ENCODE measurements at places on chromosomes 3 and 15.
A peak's percentile ranks its signal among the peaks of the same experiment; 100 is the strongest.

GRCh38 chr3:126750756-126751121 lies 46.7 kb downstream of the CHCHD6 start:
- peak; percentile 79 for DNase-seq

GRCh38 chr3:180433152-180433551 lies 168.8 kb upstream of the TTC14 start:
- peak; percentile 84 for DNase-seq

- DNase-seq = no peak
Measured at GRCh38 chr3:194382196-194382891, 12.8 kb upstream of the LRRC15 start.

DNA sequence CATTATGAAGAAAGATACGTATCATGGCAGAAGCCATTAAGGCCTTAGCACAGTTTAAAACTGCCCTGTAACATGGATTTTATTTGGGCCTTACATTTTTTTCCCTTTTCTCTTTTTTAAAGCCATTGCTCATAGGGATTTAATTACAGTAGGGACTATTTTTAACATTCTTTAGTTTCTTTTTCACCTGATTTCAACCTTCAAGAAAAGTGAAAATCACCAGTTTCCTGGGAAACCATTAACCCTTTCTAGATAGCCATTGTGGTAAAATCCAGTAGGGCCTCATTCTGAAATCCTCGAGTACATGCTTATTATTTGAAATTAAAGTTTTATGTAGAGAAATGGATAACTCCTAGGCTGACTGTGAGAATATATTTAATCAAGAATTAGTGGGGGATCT lies 3.1 kb downstream of the SPRED1 start:
- DNase-seq = no peak

DNA sequence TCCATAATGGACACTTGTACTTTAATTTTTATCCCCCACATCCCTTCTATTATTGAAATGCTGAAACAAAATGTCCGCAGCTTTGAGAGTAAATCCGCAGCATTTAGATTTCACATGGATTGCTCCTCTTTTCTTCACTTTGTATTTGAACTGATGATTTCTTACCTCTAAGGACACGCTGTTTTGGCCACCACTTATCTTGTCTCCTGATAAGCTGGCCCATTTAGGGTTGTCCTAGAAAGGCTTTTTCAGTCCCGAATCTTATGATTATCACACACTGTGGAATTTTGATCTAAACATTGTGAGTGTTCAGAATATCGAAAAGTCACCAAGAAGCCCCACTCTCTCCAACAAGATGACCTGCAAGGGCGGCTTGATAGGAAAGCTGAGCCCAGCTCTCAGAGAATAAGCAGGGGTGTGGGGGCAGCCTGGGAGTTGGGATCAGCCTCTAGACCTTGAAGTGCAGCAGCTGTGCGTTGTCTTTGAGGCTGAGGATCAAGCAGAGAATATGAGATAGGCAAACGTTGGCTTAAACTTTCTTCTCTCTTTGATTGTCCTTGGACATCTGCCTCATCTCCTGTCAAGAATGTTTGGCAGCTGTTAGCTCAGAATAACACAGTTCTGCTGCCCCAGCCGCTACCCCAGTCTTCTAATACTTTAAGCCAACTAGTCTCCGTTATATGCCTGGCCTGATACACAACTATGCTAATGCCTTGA lies 399.7 kb upstream of the NR2F2 start:
- peak; percentile 99 for DNase-seq

- no peak for DNase-seq
Measured at GRCh38 chr3:45894015-45894414, 7.7 kb downstream of the CCR9 start.

- no peak for DNase-seq
Measured at GRCh38 chr3:48474619-48475018, 28.1 kb downstream of the ATRIP start.

DNA sequence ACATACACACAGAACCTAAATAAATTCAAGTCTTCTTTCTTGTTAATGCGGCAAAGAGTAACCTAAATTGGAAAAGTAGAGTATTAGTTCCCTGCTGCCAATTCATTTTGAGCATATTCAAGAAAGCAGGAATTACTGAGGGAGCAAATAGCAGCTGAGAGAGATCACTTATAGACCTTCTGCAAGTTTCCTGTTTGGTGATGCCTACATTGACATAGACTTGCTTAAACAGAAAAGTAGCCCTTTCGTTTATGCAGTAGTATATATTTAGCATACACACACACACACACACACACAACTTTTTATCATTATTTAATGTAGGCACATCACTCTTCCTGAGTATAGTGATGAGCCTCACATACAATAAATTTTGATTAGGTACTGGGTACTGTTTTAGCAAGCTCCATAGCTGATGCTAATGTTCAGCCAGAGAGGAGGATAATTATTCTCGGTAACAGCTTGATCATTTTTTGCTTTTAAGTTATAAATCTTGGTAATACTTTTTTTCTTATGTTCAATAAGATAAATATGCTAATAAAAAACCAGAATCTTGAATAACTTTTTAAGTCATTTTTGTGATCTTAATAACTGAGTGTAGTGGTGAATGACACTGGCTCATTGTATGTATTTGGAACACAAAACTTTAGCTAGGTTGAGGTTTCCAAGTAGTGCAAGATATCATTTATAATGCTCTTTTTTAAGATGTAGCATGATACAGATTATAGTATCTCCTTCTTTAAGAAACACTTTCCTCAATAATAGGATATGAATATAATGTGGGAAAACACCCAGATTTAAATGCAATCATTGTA lies 174.7 kb downstream of the MBNL1 start:
- DNase-seq = no peak

DNA sequence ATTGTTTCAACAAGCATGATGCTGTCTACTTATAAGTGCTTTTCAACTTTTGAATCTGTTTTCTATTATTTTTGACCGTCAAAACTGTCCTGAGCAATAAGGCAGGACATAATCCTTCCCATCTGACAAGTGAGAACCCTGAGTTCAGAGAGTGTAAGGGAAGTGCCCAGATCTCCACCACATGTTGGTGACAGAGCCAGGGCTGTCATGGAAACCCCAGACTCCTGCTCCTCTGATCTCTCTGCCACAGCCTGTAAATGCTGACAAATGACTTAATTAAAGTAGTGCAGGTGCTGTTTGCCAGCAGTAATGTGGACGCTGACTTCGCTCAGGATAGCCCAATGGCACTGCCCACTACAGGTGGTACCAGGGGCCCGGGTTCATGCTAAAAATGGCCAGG lies 40.3 kb downstream of the SPSB4 start:
- peak; percentile 66 for DNase-seq

DNA sequence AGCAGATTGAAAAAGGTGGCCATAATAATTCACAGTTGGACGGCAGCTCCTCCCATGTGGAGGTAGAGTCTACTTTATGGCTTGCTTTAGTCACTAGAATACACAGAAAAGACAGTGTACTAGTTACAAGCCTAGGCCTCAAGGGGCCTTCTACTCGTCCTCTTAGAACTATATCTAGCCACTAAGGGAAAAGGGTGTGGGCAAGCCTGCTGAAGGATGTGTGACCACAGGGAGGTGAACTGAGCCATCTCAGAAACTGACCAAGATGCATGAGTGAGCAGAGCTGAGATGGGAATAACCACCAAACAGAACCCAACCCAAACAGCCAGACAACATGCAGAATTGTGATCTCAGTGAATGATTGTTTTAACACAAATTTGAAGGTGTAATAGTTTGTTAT lies 335.6 kb upstream of the LMCD1 start:
- no peak for DNase-seq

DNA sequence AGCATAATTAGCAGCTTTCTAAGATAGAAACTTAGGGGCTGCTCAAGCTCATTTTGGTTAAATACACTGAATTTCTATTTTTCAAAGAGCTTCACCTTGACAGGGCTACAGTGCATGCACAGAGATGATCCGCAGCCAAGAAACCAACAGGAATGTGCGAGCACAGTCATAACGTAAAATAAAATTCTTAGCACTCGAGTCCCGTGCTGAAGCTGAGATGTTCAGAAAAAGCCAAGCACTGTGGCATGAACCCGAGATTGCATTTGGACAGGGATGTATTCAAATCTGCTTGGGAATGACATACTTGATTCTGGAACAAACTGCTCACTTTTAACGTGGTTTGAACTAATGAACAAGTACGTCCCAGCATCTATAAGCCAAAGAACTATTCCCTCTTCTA lies 340.3 kb downstream of the FOXP1 start:
- DNase-seq = no peak

- no peak for DNase-seq
Measured at GRCh38 chr3:45987368-45988291, 8.0 kb downstream of the FYCO1 start.

DNA sequence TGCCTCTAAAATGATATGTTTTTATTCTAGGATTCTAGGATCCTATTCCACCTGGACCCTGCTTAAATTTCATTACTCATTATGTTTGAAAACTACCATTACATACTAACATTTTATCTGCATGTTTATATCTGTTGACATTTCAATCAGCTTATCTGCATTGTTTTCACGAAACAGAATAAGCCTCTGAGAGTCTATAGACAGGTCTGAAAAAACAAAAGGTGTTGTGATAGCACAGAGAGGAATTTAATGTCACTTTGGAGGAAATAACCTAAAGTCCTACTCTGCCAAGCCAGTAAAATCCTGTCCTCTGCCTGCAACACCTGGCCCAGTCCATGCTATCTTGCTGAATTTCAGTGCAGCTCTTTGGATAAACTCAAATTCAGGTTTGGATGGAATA lies 315.2 kb downstream of the ZBTB20 start:
- no peak for DNase-seq

DNA sequence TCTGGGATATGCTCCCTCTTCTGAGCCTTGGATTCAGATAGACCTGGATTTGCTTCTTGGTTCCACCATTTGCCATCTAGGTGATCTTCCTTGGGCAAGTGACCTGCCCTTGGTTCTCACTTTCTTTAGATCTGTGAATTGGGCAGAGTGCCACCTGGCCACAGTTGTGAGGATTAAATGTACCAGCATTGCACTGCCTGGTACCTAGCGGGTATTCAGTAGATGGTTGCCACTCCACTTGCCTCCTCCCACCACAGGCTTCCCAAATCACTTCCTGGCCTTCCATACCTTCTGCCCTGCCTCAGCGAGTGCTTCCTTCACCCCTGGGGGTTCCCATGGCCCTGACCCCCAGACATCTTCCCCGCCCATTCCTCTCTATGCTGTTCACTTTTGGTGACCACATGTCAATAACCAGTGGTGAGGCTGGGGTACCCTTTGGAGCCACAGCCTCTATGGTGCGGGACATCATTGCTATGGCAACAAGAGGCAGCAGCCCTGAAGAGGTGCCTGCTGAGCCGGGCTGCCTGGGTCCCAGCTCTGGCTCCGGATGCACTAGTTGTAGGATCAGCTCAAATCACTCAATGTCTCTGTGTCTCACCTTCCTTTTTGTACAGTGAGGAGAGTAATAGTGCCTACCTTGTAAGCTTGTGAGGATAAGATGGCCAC lies 40.5 kb downstream of the CMTM7 start:
- no peak for DNase-seq

- DNase-seq = no peak
Measured at GRCh38 chr3:159191447-159191846, 389.6 kb downstream of the MFSD1 start.

GRCh38 chr3:171456765-171457606 lies 3.2 kb downstream of the TNIK start:
- no peak for DNase-seq

DNA sequence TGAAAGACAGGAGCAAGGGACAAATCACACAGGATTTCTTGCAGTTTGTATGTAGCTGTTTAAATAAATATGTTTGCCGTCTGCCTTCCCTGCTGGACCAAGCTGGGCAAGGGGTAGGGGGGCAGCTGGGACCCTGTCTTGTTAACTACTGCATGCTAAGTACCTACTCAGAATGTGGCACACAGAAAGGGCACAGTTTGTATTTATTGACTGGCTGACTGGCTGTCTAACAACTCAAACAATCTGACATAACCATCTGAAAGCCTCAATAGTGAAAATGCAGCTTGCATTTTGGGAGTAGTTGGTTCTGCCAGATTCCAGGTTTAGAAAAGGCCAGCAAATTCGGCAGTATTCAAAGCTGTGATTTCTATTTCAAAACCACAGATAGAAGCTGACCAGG lies 16.6 kb upstream of the MAGI1 start:
- DNase-seq = no peak

DNA sequence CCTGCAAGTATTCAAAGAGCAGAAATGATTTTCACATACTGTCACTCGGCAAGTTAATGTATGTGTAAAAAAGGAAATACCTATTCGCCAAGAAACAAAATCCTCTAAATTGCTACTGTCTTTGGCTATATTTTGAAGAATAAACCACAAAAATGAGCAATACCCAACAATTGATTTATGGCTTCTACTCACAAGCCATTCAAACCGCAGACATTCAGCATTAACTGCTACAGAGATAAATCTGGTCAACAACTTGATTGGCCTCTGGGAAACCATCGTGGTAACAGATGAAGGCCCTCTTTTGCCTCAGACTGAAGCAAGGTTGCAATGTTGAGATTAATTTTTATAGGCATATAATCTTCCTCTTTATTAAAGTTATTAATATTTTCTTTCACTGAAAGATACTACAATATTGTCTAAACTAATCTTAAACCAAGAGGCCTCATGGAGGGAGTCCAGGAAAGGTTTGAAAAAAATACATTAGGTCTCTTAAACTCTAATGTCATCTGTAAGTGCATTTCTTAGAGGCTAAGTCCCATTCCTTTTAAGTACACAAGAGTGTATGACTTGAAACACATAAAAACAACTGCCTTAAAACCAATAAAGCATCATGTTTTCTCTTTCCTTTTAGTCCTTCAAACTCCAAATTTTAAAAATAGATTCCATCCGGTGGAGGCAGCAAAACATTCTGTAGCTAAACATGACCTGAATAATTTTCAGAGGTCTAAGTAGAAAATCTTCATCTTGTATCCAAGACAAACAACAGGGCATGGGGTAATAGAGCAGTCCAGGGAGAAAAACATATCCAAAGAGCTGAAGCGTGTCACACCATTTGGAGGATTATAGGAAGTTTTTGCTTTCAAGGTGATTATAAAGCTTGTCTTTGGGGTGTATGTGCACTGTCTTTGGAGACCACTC lies 162.4 kb upstream of the TGFBR2 start:
- no peak for DNase-seq

GRCh38 chr3:40055956-40056355 lies 246.5 kb downstream of the MYRIP start:
- no peak for DNase-seq

- DNase-seq = no peak
Measured at GRCh38 chr3:21794291-21794690, 43.3 kb upstream of the ZNF385D start.

- peak; percentile 67 for DNase-seq
Measured at GRCh38 chr15:50358845-50359244, 3.8 kb upstream of the GABPB1 start.

DNA sequence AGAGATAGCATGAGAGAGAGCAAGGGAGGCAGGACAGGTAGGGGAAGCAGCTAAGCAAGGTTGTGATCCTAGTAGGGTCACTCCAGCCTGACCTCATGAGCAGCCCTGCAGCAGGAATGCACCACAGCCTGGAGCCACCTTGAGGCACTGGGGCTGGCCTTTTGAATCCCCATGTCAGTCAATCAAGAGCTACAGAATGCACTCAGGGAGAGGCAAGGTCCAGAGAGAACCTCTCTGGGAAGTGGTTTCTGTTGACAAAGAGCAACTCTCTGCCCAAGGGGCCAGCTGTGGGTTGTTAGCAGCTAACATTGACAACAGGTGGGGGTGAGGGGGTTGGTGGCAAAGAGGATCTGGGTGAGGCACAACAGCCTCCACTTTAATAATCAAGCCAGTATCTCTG lies 54.6 kb downstream of the TRANK1 start:
- no peak for DNase-seq

GRCh38 chr15:85379403-85380131 lies 836 bp upstream of the AKAP13 start:
- DNase-seq = peak; percentile 19

All from NCI-H82 (cell line).